ENCODE measurements at places on chromosomes 12 and 14. TPM values are rescaled to one million over a fixed set of nuclear protein-coding genes. Genes with fewer than 3 reads are reported as not detected.

The RHEBL1 gene
- not detected for total RNA-seq

The PMCH gene
- not detected for total RNA-seq

The PTPRB gene
- 75.3 TPM for total RNA-seq

The RAPGEF3 gene
- 99.4 TPM for total RNA-seq

The CHGA gene
- total RNA-seq = 0.54 TPM

The IQSEC3 gene
- total RNA-seq = 0.83 TPM

The RHOJ gene
- 23.0 TPM for total RNA-seq

The C12orf42 gene
- not detected for total RNA-seq

The KLHL42 gene
- 20.9 TPM for total RNA-seq

The KCNK10 gene
- total RNA-seq = 0.10 TPM

The TAS2R9 gene
- not detected for total RNA-seq

DNA sequence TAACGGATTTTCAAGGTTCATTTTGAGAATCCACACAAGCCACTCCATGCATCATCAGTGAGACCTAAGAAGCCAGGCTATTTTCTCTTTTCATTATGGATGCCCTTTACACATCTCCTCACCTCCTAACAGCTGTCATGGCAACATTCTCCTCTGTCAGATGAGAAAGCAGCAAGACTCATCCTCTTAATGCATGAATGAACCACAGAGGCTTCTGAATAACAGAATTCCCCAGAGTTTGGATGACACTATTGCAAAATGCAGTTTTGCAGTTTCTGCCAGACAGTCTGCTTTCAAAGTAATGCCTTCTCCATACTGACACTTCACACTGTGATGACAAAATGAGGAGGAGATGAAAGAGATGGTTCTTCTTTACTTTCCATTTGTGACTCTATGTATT is 286.7 kb upstream of the GRIP1 start:
- DNase-seq = no peak

DNA sequence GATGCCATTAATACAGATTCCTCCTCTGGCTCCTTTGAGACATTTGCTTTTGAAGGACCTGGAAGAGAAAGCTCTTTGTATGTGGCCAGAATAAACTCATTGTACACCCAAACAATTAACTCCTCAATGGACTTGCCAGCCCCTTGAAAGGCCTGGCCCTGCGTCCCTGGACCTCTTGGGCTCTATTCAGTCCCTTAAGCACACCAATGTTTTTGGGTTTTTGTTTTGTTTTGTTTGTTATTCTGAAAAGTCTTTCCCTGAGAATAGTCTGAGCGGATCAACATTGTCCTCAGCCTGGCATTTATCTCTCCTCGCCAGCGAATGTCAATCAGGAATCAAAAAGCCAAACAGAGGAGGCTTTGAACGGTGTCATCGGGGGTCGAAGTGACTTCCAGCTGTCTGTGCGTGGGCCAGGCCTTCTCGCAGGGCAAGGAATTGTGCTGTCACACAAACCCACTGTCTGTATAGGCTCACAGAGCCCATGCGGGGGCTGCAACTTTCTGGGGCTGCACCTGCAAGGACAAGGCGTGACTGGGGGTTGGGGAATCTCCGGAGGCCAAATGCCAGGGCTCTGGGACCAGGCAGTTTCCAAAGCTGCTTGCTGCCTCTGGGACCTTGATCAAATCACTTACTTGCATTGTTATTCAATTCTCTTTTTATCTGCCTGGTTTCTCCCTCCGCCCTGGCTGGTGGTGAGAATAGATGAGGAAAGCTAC is 108.3 kb downstream of the SMOC1 start:
- no peak for DNase-seq

DNA sequence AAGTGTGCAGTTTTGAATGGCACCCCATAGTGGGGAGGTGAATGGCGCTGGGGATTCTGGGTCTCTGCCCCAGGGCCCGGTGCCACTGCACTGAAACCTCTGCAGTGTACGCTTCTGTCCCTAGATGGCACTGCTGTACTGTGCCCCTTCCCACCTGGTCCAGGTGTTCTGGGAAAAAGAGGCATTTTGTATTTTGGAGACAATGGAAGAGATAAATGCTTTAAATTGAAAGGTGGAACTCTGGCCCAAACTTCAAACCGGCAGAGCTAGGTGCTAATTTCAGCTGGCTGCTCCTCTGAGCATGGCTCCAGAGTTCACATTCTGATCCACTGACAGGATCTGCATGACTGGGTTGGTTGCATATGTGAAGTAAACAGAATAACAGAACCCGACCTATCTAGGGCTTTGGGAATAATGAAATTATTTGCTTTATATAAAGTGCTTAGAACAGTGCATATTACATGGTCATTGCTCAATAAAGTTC is 52.2 kb downstream of the KRT80 start:
- DNase-seq = peak; percentile 70

DNA sequence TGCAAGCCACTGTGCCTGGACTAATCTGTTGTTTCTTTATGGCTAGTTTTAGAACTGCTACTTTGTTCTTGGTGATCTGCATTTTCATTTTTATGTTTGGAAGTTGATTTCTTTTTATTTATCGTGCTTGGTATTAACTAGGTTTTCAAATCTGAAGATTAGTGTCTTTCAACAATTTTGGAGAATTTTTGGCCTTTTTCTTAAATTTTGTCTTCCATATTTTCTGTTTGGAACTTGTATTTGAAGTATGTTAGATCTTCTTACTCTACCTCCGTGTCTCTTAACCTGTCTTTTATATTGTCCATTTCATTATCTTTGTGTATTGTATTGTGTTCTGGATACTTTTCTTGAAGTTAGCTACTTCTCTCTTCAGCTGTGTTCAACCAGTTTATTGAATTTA is 9.5 kb downstream of the FRS2 start:
- no peak for DNase-seq

GRCh38 chr12:110670161-110670701 is 18.7 kb downstream of the HVCN1 start:
- no peak for DNase-seq

GRCh38 chr14:28966416-28967233 is 200.0 kb downstream of the FOXG1 start:
- DNase-seq = no peak

DNA sequence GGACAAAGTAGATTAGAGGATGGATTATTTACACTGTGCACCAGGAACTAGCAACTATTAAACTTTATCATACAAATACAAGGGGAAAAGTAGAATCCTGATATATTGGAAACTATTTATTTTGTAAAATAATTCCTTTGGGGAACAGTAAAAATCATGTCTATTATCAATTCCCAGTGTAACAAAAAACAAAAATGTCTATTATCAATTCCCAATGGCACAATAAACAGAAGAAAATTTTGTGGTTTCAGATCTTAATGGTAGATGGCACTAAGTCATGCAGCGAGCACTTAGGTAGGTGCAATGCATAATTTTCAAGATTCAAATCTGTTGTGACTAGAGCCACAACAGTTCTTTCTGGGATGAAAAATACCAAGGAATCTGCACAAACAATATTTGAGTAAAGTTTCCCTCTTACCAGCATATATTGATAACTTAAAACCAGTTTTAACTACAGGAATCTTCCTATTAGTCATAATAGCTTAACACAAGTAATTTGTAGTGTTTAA is 13.7 kb downstream of the CFL2 start:
- no peak for DNase-seq

GRCh38 chr12:43760396-43760795 is 1.6 kb downstream of the IRAK4 start:
- DNase-seq = no peak

GRCh38 chr14:34336501-34336900 is 125.5 kb downstream of the SPTSSA start:
- DNase-seq = no peak

GRCh38 chr12:130975116-130975515 is 21.4 kb downstream of the ADGRD1 start:
- no peak for DNase-seq

DNA sequence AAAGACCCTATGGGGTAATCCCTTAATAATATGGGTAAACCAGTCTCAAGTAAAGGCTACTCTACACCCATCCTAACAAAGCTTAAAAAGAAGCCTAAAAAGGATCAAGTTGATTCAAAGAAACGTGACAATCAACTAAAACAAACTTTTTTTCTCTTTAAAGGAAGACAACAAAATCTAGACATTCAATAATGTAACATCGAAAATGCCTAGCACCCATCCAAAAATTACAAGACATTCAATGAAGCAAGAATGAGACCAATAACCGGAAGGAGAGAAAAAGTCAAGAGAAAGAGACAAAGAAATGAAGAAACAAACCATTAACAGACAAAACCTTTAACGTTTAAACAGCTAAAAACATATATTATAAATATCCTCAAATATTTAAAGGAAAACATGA is 143.8 kb upstream of the VASH1 start:
- DNase-seq = no peak

- peak; percentile 49 for DNase-seq
These were observed 956 bp upstream of the PTHLH start for GRCh38 chr12:27973487-27973890.

- peak; percentile 20 for DNase-seq
These were observed 387.5 kb downstream of the BCAT1 start for GRCh38 chr12:24561411-24561871.

- DNase-seq = no peak
These were observed 80.5 kb downstream of the FBXW8 start for GRCh38 chr12:116990971-116991966.

DNA sequence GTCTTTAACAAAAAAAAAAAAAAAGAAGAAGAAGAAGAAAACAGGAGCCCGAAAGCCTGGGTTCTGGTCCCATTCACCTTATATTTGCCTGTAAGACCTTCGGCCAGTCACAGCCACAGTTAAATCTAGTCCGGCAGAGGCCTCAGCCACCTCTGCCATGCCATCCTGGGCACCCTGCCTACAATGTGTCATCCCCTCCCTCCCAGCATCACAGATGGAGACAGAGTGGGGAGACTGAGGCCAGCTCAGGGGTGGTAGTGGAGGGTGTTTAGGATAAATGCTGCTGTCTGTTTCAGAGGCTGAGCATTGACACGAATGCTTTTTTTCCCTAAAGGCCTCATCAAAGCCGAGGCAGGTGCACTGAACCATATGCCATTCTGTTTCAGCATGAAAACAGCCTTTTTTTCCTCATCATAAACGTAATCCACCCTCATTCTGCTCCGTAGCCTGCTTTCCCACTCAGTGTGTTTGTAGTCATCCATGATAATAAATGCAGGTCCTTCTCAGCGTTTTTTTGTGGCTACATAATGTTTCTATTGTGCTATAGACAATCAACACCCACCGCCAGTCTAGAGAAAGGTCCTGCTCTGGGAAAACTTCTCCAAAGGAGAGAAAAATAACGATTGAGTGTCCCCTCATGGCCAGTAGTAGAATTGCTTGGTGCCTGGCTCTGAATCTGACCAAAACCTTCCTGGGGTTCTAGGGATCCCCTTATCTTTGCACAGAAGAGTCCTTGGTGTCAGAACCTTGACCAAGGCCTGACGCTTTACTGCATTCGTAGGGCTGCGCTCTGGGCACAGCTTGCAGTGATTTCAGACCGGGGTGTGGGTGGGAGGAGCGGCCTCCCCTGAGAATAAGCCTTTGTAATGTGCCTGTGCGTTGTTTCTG is 41.1 kb upstream of the TSPAN9 start:
- DNase-seq = no peak

All from thyroid gland (tissue), 4 donors.